ENCODE measurements at places on chromosomes 11 and 22.

- no peak for DNase-seq
Measured at GRCh38 chr11:96038046-96038445, 114.1 kb upstream of the MTMR2 start.

- peak; percentile 96 for DNase-seq
Measured at GRCh38 chr11:1559111-1559951, 12.7 kb downstream of the DUSP8 start.

DNA sequence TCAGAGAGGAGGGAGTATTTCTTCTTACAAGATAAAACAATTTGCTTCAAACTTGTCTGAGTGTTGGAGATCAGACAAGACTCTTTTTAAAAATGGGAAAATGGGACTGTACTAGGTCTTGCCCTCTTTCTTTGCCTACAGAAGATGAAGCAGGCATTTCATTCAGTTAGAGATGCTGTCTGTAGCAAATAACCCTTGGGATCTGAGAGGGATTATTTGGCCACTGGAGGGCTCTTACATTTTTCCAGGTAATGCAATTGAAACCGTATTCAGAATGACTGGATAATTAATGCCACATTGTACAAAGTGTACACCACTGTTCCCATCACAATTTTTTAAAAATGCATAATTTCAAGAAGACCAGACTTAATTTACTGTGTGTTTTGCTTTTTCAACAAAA is 258.5 kb upstream of the KIRREL3 start:
- no peak for DNase-seq

GRCh38 chr11:19729141-19729540 is 16.5 kb downstream of the NAV2 start:
- DNase-seq: peak; percentile 20

DNA sequence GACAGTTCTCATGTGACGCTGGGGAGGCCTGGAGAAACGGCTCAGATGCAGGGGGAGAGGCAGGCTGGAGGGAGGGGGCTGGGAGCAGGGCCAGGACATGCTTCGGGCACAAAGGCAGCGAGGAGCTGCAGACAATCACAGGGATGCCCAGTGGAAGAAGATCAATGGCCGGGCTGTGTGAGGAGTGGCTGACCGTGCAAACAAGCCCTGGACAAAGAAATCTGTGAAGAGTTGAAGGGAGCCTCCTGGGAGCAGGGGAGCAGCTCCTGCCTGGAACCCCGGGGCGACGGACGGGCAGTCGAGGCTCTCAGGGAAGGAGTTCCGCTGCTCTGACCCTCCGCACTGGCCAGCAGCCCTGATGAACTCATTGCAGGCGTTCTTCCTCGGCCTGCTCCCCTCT is 126.7 kb upstream of the B3GAT1 start:
- DNase-seq: no peak

DNA sequence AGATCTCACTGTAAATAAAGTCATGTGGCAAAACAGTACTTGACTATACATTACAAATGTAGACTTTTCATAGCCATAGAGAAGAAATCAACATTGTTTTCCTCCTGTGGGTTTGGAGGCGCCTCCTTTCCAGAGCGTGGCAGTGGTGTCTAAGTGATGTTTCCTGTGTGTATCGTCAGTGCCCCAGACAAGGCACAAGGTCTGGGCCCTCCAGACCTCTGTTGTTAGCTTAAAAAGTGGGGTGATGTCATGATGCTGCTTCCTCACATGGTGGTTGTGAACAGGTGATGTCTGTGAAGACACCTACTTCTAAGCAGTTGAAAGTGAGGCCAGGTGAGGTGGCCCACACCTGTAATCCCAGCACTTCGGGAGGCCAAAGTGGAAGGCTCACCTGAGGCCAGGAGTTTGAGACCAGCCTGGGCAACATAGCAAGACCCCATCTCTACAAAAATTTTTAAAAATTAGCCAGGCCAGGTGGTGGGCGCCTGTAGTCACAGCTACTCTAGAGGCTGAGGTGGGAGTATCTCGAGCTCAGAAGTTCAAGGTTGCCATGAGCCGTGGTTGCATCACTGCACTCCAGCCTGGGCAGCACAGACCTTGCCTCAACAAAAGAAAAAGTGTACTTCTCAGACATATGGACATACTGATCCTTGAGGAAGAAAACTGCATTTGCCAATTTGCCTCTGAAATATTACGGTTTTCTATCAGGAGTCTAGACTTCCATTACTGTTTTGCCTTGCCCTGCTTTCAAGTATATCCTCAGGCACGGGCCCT is 15.7 kb downstream of the NUP50 start:
- DNase-seq: no peak

DNA sequence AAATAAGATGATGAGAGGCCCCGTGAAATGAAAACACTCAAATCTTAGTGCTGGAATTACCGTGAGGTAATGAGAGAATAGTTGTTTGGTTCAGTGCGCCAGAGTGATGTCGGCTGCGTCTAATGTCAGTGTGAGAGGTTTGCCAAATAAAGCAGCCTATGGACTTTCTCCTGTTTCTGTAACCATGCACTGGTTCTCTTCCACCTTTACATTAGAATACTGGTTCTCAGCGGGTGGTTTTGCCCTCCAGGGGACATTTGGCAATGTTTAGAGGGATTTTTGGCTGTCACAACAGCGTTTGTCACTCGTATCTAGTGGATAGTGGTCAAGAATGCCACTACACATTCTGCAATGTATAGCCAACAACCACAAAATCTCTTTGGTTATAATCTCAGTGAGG is 1.1 kb downstream of the OOSP4B start:
- DNase-seq: no peak

DNA sequence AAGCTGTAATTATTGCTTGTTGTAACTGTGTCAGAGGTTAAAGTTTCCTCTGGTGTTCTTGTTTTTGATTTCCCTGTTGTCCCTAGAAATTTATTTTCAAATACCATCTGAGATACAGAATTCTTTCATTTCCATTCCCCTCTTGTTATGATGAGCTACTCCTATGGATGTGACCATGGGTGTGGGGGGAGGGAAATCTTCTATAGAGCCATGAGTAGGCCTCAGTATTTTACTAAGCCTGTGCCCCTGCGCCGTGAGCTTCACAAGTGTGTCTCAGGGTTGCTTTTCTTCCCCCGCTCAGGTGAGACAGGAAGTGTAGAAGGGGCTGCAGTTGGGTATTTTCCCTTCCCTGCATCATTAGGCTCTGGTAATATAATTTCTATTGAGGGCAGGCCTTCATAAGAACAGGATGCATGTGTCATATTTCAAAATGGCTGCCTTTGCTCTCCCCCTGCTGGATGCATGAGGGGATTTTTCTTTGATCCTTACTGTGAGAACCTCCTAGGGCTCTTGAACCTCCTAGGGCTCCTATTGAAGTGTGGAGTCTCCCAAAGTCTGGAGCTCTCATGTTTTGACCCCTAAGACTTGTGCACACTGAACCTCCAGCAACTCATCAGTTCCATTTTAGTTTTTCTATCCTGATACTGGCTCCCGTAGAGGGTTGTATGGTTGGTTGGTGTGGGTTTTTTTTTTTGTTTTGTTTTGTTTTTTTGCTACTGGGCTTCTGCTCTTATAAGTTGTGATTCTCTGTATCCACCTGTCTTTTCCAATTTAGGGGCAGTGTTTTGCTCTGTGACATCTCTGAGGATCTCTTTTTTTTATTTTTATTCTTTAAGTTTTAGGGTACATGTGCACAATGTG is 658.2 kb downstream of the NTM start:
- peak; percentile 59 for DNase-seq

GRCh38 chr11:79046366-79046765 is 394.5 kb downstream of the TENM4 start:
- DNase-seq: no peak

DNA sequence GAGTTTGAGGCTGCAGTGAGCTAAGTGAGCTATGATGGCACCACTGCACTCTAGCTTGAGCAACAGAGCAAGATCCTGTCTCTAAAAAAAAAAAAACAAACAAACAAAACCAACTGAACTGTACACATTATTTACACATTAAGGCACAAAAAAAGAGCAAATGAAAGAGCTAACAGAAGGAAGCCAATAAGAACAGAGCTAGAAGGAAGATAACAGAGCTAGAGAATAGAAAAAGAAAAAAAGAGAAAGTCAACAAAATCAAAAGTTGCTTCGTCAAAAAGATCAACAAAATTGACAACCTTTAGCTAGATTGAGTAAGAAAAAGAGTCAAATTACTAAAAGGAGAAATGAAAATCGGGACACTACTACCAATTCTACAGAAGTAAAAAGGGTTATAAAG is 25.0 kb downstream of the GUCD1 start:
- DNase-seq: no peak

GRCh38 chr11:86587264-86588193 is 84.9 kb downstream of the ME3 start:
- no peak for DNase-seq

DNA sequence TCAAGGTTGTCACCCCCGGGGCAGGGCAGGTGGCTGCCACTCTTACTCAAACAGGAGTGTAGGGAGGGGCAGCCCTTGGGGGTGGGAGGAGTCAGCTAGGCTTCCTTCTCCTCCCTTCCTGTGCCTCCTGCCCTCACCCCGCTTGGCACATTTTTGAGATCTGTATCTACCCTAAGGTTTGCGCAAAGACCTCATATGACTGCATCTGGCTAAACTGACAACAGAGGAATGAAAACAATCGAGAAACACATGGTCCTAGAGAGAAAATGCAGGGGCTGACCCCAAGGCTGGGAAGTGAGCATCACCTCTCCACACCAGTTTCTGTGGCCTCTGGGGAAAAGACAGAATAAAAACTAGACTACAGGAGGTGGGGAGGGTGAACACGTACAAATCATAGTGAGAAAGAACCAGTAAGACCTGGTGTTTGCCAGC is 28.1 kb downstream of the IGSF9B start:
- no peak for DNase-seq

GRCh38 chr22:26416670-26417276 is 12.3 kb upstream of the ASPHD2 start:
- no peak for DNase-seq

- DNase-seq: no peak
Measured at GRCh38 chr11:91969486-91969885, 255.1 kb upstream of the FAT3 start.

DNA sequence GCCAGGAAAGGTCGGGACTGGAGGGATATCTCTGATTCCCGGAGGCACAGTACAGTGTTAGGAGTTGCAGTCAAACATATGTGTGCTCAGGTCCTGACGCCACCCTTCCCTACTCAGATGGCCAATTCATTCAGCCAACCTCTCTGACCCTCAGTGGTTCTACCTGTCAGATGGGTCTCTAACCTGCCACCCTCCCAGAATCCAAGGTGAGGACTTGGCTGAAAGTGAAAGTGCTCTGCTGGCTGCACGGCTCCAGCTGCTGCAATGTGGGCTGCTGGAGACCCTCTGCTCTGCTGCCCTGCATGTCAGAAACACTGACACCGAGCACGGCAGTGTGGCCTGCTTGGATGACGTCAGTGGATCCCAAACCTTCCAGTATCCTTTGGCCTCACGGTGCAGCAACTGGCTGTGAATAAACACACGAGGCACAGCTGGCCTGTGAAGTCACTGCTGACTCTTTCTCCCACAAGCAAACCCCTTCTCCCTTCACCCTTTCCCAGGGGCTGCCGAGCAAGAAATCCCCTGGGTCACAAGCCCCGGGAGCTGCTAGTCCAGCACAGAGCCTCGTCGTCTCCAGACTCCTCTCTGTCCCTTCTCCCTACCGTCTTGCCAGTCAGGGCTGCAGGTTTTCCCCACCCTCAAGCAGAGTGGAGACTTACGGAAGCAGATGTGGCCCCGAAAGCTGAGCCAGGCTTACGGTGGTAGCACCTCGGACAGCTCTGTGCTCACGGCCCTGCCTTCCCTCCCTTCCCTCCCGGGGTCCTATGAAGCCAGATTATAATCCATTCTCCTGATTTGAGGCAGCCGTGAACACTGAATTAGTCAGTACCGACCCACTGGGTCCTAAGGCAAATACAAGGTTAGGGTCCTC is 24.3 kb downstream of the KIAA0930 start:
- DNase-seq: no peak

DNA sequence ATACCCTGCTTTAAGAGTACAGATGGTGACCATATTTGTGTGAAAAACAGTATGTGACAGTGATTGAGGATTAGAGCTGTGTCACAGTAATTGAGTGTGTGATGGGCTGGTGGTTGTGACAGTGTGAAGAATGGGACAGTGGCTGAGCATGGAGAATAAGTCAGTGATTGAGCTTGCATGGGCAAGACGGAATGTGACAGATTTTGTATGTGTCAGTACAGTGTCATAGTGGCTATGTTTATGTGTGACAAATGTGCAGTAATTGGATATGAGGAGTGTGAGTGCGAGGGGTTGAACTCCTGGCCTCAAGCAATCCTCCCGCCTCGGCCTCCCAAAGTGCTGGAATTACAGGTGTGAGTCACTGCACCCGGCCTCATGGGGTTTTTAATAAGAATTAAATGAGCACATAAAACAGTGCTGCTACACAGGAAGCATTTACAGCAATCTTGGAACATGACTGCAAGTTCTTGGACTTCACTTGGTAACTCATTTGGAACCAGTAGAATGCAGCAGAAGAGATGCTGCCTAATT is 583 bp upstream of the RRAS2 start:
- DNase-seq: no peak

GRCh38 chr22:37971475-37972434 is 12.6 kb downstream of the SOX10 start:
- peak; percentile 70 for DNase-seq

DNA sequence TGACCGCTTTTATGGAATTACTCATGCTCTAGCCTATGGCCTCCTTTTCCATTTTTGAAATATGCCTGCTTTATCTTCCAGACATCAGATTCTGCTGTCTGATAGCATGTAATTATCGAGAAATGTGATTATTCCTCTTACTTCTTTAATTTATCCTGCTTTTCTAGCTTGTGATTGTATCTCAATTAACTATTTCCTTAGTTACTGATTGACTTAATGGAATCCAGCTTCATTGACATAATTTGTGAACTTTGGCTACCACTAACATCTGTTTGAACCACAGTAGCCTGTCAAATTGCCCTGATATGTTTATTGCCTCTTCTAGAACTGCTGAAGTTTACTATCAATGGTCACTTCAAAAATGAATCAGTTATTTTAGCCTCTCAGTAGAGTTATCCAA is 25.5 kb upstream of the PDE3B start:
- DNase-seq: no peak

GRCh38 chr11:128904656-128905344 is 13.6 kb downstream of the KCNJ5 start:
- DNase-seq: no peak

GRCh38 chr11:116331381-116331780 is 441.4 kb downstream of the BUD13 start:
- no peak for DNase-seq

GRCh38 chr11:112162761-112163546 is 940 bp downstream of the IL18 start:
- no peak for DNase-seq

DNA sequence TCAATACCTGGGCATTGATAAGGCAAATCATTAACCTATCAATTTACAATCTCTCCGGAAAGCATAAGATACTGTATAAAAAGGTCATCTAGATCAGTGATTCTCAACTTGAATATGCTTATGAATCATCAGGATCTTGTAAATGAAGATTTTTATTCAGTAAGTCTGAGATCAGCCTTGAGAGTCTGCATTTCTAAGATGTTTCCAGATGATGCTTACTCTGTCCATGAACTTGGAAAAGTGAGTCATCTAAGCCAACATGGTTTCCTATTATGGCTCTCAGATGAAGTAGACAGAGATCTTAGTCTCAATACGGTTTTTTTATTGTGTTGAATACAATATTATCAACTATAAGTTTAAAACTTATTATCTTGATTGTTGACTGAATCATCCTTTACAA is 226.4 kb upstream of the KIRREL3 start:
- no peak for DNase-seq

Measured in pons (tissue), 1 donor.